Right renal pelvis (tissue), 4 donors: ENCODE measurements at places on chromosomes 1 and 21. TPM values are rescaled to one million over a fixed set of nuclear protein-coding genes. Genes with fewer than 3 reads are reported as not detected.

PCAT6 gene
- 5.3 TPM for polyA plus RNA-seq

DLGAP3 gene
- polyA plus RNA-seq: 2.7 TPM

WNT2B gene
- 5.3 TPM for polyA plus RNA-seq

KRTAP7-1 gene
- not detected for polyA plus RNA-seq

AQP10 gene
- polyA plus RNA-seq: not detected

SH2D1B gene
- 0.49 TPM for polyA plus RNA-seq

OR2T2 gene
- polyA plus RNA-seq: not detected

ZSCAN20 gene
- polyA plus RNA-seq: 5.4 TPM

OR2T35 gene
- polyA plus RNA-seq: not detected

ATP1B1 gene
- polyA plus RNA-seq: 562 TPM

NDUFV3 gene
- polyA plus RNA-seq: 36.8 TPM

EPHX1 gene
- 64.1 TPM for polyA plus RNA-seq

ARPC5 gene
- polyA plus RNA-seq: 157 TPM

P3H1 gene
- polyA plus RNA-seq: 68.2 TPM

CELA2A gene
- not detected for polyA plus RNA-seq

SPRR1A gene
- polyA plus RNA-seq: not detected

SRM gene
- 40.0 TPM for polyA plus RNA-seq

ELF3 gene
- polyA plus RNA-seq: 50.4 TPM

TTC22 gene
- polyA plus RNA-seq: 6.6 TPM

OMA1 gene
- 32.7 TPM for polyA plus RNA-seq

PKP1 gene
- polyA plus RNA-seq: 0.67 TPM

RNF220 gene
- polyA plus RNA-seq: 95.4 TPM

GJA8 gene
- polyA plus RNA-seq: 0.31 TPM

FAM177B gene
- polyA plus RNA-seq: not detected

SV2A gene
- polyA plus RNA-seq: 6.7 TPM

HSD3B1 gene
- polyA plus RNA-seq: 0.13 TPM

YOD1 gene
- polyA plus RNA-seq: 17.3 TPM

OR2T1 gene
- polyA plus RNA-seq: not detected

ADCY10 gene
- polyA plus RNA-seq: 0.39 TPM

EIF2D gene
- polyA plus RNA-seq: 85.6 TPM

ASCL5 gene
- polyA plus RNA-seq: not detected

LCE1E gene
- not detected for polyA plus RNA-seq
